ENCODE measurements at places on chromosomes 7 and 10.

DNA sequence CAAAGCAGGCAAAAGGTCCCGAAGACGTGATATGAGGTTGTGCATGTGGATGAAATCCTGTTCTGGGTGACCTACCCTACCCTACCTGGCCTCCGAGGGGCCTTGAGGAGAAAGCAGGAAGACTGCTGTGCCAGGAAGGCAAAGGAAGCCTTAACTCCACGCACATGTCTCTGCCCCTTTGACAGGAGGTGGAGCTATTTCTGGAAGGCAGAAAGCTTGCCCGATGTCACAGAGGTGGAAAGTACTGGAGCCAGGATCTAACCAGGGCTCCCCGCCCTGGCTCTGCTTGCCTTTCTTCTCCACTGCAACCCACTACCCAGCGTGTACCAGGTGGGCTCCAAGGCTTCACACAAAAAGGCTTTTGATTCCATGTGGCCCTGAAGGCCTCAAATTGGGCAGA is 66.4 kb upstream of the DDC start:
- DNase-seq: no peak

DNA sequence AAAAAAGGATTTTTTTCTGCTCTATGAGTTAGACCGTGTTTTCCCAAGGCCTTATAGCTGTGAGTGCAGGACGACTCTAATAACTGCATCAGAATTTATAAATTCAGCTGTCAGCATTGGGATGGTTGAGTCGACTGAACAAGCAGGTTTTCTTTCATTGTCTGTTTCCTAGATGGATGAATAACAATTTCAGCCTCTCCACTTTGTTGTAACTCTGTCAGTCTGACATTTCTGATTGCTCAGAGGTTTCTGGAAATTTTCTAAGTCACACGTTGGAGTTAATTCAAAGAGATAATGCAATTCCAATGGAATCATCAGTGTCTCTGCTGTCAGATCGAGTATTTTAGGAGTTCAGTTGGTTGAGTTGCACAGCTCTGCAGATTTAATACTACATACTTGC is 159.2 kb downstream of the CHN2 start:
- DNase-seq: no peak

DNA sequence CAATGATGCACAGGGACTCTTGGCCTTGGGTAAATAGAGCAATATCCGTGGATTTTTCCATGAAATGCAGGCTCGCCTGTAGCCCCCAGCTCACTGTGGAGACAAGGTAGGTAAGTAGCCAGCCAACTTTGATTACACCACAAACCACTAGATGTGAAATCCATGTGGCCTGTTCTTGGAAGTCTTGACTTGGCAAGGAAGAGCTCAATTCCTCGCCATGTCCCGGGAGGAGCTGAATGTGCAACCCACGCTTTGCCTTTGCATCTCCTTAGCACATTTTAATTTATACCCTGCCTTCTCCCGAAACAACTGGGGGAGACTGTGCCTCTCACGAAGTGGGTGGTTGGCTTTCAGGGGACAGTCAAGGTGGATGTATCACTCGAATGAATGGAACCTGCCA is 347.7 kb upstream of the MKI67 start:
- DNase-seq: no peak

DNA sequence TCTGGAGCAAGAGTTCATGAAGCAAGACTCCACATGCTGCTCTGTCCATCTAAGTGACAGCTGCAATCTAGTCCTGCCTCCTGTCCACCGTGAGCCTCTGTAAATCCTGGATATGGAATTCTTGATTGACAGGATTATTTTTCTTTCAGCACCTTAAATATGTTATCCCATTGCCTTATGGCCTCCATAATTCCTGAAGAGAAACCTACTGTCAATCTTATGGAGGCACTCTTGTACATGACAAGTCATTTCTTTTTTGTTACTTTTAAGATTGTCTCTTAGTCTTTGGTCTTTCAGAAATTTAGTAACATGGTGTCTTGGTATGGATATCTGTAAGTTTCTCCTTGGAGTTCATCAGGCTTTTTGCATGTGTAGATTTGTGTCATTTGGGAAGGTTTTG is 82.8 kb downstream of the NPSR1 start:
- no peak for DNase-seq

GRCh38 chr10:10514797-10515196 is 502.9 kb upstream of the CELF2 start:
- no peak for DNase-seq

DNA sequence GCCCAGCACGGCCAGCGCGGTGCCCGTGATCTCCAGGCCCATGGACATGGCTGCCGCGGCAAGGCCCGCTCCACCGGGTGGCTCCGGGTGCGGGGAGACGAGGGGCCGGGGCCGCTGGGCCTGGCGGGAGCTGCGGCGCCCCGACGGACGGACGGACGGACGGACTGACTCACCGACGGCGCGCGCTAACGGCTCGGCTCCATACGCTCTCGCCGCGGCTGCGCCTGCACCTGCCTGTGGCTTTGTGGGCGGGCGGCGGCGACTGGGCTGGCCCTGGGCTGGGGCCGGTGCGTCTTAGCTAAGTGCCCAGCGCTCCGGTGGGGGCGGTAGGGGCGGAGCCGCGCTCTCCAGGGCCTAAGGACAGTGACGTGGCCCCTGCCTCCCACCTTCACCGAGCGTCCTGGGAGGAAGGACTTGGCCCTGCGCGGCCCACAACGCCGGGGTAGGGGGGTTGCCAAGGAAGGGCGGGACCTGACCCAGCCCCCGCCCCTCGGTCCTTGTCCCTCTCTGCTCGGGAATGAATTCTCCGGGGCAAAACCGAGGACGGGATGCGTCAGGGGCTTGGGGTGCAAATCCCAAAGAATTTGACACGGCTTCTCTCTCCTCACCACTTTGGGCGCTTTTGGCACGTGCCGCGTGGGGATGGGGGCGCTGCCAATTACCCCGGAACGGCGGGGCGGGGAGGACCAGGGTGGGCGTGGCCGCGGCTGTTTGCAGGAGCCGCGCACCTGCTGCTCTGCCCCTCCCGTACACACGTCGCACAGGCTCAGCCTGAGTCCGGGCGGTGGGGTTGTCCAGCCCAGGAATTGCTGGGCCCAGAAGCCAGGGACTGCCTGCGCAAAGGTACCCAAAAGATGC is at the start of gene CLDN3:
TSS of gene CLDN3 (minus strand) at position 269 of the 858 bp plus-strand sequence. CDS start at position 48, 221 bp downstream.
- no peak for DNase-seq

- no peak for DNase-seq
Observed at GRCh38 chr7:16649196-16649595, 3.2 kb downstream of the BZW2 start.

DNA sequence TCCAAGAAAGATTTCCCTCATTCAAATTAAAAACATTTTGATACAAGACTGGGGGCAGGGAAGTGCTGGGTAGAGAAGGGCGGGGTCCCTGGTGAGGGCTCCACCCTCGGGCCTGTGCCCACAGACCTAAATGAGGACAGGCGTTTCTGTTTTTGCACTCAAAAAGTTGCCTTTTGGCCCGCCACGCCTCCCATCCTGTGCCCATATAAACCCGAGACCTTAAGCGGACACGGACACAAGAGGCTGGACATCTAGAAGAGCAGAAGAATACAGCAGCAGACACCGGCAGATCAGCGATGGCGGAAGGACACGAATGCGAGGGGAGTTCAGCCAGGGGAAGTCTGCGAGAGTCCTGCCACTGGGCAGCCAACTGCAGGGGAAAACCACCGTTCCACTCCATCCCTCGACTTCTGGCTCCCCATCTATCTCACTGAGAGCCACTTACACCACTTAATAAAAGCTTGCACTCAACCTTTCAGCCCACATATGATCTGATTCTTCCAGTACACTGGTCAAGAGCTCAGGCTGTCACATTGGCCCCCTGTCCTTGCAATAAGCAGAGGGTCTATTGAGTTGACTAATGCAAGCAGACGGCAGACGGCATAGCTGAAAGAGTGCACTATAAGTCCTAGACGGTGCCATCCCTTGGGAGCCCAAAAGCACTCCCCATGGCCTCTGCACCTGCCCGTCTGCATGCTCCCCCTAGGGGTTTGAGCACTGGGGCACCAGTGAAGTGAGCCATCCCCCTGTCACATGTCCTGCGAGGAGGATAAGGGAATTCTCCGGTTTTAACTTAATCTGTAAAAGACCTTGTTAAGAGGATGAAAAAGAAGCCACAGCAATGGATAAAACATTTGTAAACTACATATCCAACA is 181.8 kb upstream of the PRSS1 start:
- DNase-seq: no peak

GRCh38 chr7:31044529-31044928 is 7.6 kb upstream of the ADCYAP1R1 start:
- DNase-seq: no peak

GRCh38 chr7:4998910-4999309 is 39.9 kb upstream of the MMD2 start:
- DNase-seq: no peak

DNA sequence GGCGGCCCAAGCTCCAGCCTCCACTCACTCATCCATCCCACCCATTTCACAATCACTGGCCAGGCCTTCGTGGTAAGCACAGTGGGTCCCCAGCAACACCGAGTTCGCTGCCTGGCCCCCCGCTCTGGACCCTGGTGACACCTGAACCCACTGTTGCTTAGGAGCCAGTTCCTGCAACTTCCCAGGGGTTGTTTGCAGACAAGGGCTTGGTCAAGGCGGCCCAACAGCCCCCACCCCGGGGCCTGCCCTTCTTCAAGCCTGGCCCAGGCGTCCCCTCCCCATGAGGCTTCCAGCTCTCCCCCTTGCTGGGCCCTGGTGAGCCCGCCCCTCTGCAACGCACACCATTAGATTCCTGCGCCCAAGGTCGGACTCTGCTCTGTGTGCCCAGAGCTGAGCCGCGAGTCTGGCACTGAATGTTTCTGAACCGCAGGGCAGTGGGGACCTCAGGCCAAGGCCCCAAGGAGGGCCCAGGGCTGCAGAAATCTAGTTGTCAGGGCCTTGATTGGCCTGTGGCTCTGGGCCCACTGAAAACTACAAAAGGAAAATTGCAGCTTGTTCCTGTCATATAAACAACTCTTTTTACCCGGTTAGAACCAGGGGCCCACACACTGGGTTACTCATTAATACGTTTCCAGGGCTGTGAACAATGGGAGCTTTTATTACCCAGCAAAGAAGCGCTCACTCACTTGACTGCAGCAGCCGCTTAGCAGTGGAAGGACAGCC is 2.1 kb upstream of the COX19 start:
- no peak for DNase-seq

- DNase-seq: no peak
Observed at GRCh38 chr7:143938379-143939243, 3.6 kb downstream of the OR2F2 start.

DNA sequence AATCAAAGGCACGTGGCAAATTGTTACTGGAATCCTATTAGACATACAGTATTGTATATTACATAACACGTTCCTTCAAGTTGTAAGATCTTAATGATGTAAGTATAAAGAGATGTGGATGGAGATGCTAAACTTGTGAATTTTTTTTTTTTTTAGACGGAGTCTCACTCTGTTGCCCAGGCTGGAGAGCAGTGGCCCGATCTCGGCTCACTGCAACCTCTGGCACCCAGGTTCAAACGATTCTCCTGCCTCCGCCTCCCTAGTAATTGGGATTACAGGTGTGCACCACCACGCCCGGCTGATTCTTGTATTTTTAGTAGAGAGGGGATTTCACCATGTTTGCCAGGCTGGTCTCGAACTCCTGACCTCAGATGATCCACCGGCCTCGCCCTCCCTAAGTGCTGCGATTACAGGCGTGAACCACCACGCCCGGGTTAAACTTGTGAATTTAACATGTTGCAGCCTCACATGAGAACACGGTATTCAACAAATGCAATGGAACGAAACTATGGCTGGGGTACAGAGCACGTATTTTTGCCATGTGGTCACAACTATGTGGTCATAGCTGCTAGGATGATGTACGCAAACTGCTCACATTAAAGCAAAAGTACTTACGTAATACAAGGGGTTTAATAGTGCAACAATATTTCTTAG is 818 bp upstream of the SUPV3L1 start:
- DNase-seq: no peak

GRCh38 chr10:101043363-101043707 is 12.3 kb downstream of the SFXN3 start:
- DNase-seq: no peak

- no peak for DNase-seq
Observed at GRCh38 chr7:143320620-143321019, 4.7 kb downstream of the CLCN1 start.

DNA sequence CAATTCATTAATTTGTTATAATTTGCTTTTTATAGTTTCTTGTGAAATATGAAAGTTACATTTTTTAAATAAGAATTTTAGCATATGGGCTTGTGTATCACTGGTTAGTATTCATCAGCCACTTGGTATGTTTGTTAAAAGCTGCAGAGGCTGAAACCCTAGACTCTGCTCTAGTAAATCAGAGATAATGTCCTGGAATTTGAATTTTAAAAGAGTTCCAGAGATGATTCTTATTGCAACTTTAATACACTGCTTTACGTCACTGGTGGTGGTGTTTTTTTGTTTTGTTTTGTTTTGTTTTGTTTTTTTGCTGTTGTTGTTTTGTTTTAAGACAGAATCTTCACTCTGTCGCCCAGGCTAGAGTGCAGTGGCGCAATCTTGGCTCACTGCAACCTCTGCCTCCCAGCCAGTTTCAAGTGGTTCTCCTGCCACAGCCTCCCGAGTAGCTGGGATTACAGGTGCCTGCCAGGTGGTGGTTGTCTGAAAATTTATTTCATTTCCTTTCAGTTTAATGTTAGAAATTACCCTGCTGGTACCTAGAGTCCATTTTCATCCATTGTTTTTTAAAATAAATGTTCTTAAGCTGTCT is 43.8 kb downstream of the PTPN12 start:
- DNase-seq: no peak

DNA sequence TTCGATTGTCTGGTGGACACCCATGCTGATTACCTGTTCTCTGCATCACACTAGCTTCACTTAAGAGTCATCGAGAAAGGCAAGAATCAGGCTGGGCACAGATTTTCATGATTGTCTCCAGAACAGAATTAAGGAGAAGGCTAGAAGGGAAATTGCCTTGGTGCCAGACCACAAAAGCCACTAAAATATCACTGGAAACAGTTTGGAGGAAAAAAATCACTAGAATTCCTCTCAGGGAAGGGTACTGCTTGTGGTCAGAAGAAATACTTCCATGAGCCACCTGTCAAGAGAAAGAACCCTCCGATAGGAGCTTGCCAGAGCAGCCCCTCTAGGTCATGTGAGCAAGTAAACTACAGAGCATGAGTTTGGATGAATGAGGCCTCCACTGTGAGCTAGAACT is 269.3 kb upstream of the TEX47 start:
- no peak for DNase-seq

DNA sequence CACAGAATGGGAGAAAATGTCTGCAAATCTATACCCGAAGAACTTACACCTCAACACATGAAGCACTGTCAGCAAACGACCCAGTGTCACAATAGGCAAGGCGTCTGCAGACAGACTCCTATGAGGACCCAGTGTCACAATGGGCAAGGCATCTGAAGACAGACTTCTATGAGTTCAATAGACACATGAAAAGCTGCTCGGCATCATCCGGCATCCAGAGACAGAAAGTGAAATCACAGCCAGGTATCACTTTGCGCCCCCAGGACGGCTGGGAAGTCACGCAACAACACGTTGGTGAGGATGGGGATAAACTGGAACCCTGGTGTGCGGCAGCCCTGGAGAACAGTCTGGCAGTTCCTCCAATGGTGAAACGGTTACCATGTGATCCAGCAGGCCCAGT is 273.2 kb downstream of the ELFN1 start:
- no peak for DNase-seq
